ENCODE measurements at places on chromosomes 13 and 19. TPM values are rescaled to one million over a fixed set of nuclear protein-coding genes. Genes with fewer than 3 reads are reported as not detected.

DNA sequence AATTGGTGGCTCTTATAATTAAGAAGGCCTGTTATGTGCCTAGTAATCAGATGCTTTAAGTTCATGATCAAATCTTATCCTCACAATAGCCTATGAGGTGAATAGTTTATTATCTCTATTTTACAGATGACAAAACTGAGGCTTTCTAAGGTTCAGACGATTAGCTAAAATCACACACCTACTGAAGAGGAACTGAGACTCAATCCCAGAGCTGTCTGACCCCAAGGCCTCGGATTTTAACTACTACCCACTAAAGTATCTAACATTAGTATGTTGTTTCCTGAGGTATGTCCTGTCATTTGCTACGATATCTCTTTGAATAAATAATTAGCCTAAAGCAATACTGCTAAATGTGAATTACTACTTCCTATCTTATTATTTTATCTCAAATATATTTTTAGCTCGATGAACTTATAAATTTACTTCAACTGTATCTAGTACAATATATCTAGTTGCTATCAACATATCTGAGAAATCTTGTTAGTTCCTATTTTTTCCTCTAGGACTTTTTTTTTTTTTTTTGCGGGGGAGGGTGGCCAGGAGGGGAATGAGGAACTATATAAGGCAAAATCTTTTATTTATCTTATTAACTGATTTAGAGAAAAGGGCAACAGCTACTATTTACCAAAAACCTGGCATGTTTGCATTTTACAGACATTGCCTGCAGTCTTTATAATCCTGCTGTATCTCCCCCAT is 118.5 kb downstream of the ABCC4 start:
- H3K4me3 ChIP-seq = no peak overlapping the region
- H3K4me1 ChIP-seq = no peaks in the 10 kb centered on the region
- no peaks in the 10 kb centered on the region for H3K36me3 ChIP-seq
- no peak overlapping the region for H3K27ac ChIP-seq

DNA sequence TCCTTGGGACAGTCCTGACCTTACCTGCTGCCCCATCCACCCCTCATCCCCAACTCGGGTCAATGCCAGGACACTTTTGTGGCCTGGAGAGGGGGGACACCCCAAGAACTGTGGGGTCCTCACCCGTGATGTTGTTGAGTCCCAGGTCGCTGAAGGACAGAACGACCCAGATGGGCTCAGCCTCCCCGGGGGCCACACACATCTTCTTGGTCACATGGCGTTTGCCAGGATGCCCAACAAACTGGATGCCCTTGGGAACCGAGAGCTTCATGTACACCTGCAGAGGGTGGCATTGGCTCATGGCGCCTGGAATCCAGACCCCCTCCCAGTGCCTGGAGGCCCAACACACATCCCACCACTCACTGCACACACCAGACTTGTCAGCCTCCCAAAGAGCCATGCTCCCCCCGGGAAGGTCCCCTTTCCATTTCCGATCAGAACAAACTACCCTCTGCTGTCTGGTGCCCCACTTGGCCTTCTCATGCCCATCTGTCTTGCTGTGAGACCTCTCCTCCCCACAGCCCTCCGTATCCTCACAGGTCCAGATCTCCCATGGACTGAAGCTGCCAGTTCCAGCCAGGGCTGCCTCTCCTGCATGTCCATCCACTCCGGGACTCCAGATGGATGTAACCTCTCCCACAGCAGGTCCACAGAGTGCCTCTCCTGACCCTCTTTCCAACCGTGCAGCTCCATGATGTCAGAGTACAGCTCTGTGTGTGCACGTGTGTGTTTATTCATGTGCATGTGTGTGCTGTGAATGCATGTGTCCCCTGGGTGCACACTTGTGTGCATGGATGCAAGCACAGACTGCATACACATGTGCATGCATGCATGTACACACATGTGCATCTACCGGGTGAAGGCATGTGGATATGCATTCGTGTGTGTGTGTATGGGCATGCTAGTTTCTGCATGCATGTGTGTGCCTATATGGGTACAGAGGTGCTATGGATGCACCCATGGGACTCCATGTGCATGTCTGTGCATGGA is 58.4 kb downstream of the F2RL3 start:
- H3K27me3 ChIP-seq = no peaks in the 10 kb centered on the region
- no peaks in the 10 kb centered on the region for H3K36me3 ChIP-seq
- no peak overlapping the region for H3K4me3 ChIP-seq
- no peaks in the 10 kb centered on the region for H3K4me1 ChIP-seq
- H3K27ac ChIP-seq = no peak overlapping the region

DNA sequence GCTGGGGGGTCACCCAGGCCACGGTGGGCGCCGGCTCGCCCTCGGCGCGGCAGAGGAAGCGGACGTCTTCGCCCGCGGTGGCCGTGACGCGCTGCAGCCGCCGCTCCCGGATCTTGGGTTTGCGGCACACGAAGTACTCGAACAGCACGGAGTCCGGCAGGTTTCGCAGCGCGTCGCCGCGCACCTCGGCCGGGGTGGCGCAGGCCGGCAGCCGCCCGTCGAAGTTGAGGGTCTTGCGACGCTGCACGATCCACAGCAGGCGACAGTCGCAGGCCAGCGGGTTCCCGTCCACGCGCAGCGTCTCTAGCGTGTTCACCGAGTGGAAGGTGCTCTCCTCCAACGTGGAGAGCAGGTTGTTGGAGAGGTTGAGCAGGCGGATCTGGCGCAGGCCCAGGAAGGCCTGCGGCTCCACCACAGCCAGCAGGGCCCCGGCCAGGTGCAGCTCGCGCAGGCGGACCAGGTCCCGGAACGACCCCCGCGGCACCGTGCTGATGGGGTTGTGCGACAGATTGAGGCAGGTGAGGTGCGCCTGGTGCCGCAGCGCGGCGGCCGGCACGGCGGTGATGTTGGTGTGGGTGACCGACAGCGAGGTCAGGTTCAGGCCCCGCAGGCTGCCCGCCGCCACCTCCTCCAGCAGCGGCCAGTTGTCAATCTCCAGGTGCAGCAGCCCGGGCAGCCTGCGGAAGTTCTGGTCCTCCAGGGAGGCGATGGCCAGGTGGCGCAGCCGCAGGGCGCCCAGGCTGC is 8.6 kb upstream of the PEAK3 start:
- H3K27ac ChIP-seq = no peak overlapping the region
- DNase-seq = no peak
- H3K36me3 ChIP-seq = no peaks in the 10 kb centered on the region
- peaks cover 53% of the 10 kb centered on the region for H3K27me3 ChIP-seq

GRCh38 chr13:44266772-44267171 is 106.9 kb upstream of the SERP2 start:
- DNase-seq = no peak
- H3K4me1 ChIP-seq = no peaks in the 10 kb centered on the region
- H3K36me3 ChIP-seq = no peaks in the 10 kb centered on the region
- H3K27ac ChIP-seq = no peak overlapping the region
- H3K4me3 ChIP-seq = no peak overlapping the region

GRCh38 chr13:59409634-59410200 is 754.0 kb downstream of the DIAPH3 start:
- H3K27me3 ChIP-seq = no peaks in the 10 kb centered on the region
- H3K27ac ChIP-seq = no peak overlapping the region
- H3K4me1 ChIP-seq = no peaks in the 10 kb centered on the region
- H3K36me3 ChIP-seq = no peaks in the 10 kb centered on the region
- no peak for DNase-seq
- no peak overlapping the region for H3K4me3 ChIP-seq

DNA sequence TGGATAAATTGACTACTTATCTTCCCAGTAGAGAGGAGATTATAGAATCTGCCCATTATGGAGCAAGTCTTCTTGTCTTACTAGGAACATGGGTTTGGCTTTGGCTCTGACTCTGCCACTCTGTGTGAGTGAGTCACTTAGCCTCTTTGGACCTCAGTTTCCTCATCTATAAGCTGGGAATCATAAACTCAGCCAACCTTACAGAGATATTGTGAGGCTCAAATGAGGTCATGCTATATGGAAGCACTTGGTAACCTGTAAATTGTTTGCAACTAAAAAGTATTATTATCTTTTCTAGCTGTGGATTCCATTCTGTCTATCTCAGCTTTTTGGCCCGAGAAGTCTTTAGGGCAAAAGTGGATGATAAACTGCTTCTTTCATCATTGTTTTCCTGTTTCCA is 186.8 kb upstream of the TSC22D1 start:
- H3K4me3 ChIP-seq = no peak overlapping the region
- H3K4me1 ChIP-seq = peaks cover 36% of the 10 kb centered on the region
- H3K27me3 ChIP-seq = no peaks in the 10 kb centered on the region
- H3K27ac ChIP-seq = no peak overlapping the region

- H3K4me1 ChIP-seq = no peaks in the 10 kb centered on the region
- H3K4me3 ChIP-seq = no peak overlapping the region
- no peak for DNase-seq
- peaks cover 15% of the 10 kb centered on the region for H3K27me3 ChIP-seq
- H3K27ac ChIP-seq = no peak overlapping the region
- H3K36me3 ChIP-seq = no peaks in the 10 kb centered on the region
These were observed 21.9 kb downstream of the IGFL1 start for GRCh38 chr19:46251416-46251815.

DNA sequence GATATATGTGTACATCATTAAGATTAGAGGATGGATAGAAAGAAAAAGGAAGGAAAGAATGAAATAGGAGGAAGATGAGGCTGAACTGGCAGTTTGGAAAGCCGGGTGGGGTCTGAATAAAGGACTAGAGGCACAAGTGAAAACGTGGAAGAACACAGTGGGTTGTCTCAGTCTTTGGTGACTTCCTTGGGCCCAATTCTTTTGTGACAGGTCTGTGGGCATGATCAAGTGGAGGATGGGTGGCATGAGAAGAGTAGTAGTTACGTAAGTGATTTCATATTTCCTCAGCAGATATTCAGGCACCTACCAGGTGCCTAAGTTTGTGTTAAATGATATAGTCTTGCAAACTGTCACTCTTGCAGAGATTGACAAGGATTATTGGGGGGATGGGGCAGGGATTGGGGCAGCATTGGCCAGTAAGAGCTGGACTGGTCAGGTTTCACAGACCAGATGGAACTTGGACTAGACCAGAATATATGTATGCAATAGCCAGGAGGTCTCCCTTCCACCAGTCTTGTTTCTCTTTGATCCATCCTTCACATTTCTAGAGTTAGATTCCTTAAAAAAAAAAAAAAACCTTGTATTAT is 2.7 kb downstream of the TPP2 start:
- H3K27ac ChIP-seq = no peak overlapping the region
- H3K4me1 ChIP-seq = peaks cover 24% of the 10 kb centered on the region

DNA sequence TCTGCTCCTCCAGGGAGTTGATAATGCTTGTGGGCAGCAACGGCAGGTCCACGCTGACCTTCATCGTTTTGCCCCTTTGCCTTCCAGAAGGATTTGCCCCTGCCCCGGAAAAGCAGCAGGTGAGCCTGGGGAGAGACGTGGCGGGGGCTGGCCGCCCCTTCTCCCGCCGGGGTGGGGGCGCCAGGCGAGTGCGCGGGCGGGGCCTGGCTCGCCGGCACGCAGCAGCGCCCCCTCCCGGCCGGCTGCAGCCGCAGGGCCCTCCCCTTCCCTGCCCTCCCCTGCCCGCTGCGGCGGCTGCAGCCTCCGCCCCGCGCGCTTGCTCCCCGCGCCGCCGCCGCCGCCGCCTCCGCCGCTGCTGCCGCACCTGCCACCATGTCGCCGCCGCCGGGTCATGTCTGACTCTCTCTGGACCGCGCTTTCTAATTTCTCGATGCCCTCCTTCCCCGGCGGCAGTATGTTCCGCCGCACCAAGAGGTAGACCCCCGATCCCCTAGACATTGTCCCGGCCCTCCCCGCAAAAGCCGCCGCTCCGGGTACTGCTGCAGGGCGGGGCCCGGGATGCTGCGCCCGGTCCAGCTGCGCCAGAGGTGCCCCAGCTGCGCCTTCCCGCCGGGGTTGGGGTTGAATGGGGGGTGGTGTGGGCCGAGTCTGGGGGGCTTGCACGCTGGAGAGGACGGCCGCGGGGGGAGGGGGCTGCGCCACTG is at the start of gene MAST1:
Gene MAST1, plus strand, starts transcription at position 334 of the 704 bp plus-strand sequence. Its CDS starts 58 bp downstream, at position 392.
- no peaks in the 10 kb centered on the region for H3K36me3 ChIP-seq
- no peak for DNase-seq
- peaks cover 55% of the 10 kb centered on the region for H3K27me3 ChIP-seq
- H3K4me3 ChIP-seq = no peak within 1 kb of the TSS
- no peak within 1 kb of the TSS for H3K27ac ChIP-seq

DNA sequence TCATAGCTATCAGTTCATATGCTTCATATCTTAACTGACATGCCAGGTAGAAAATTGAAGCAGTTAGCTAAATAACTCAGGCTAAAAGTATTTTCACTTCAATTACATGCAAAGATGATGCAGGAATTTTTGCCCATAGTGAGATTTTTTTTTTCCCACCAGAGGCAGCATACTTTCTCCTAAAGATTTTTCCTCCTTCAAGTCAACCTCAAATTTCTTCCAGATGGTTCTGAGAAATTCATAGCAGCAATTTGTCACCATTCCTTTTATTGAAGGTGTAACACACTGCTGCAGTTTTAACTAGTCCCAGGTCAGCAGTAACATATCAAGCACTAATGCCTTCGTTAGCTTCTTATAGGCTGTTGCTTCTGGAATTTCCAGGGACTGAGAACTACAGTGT is 141.9 kb downstream of the SUCLA2 start:
- no peak for DNase-seq
- H3K36me3 ChIP-seq = no peaks in the 10 kb centered on the region
- no peak overlapping the region for H3K27ac ChIP-seq
- no peak overlapping the region for H3K4me3 ChIP-seq

DNA sequence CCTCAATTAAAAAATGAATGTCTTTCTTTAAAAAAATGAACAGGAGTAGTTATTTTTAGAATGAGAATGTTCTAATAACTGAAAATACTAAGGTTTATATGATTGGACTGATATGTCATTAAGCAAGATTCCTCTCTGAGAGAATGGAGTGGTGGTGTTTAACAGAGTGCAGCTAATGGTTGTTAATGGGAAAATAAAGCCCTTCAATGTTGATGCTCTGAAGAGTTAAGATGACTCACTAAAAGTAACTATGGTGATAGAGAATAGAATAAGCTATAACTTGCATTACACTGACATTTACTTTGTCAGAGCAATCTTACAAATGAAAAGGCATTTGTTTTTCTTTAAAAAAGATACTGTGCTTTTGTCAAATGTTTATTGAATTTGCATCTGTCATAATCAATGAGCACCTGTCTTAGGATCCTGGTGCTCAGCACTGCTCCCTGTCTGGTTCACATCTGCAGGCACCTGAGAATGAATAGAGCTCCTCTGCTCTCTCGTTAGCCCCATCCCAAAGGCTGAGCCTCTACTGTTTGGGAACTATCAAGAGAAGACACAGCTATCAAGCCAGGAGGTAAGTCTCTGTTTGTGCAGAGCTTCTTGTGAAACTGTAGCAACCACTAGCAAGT is 15.1 kb downstream of the PABPC3 start:
- no peak overlapping the region for H3K27ac ChIP-seq
- peaks cover 5% of the 10 kb centered on the region for H3K27me3 ChIP-seq
- H3K4me3 ChIP-seq = no peak overlapping the region
- no peaks in the 10 kb centered on the region for H3K36me3 ChIP-seq

- H3K36me3 ChIP-seq = no peaks in the 10 kb centered on the region
- H3K4me1 ChIP-seq = peaks cover 31% of the 10 kb centered on the region
- H3K4me3 ChIP-seq = peak overlapping the region; percentile 66
- H3K27me3 ChIP-seq = no peaks in the 10 kb centered on the region
- H3K27ac ChIP-seq = peak overlapping the region; percentile 75
- DNase-seq = no peak
These were observed 1.2 kb downstream of the HAUS8 start for GRCh38 chr19:17073869-17074633.

The LILRB4 gene
- not detected for total RNA-seq

The ADAMTSL5 gene
- total RNA-seq = not detected

The CGB8 gene
- total RNA-seq = not detected

The ZNF534 gene
- not detected for total RNA-seq

The ZNF677 gene
- total RNA-seq = 21.0 TPM

The KLK15 gene
- not detected for total RNA-seq
